ENCODE measurements at places on chromosomes 1 and 21. TPM values are rescaled to one million over a fixed set of nuclear protein-coding genes. Genes with fewer than 3 reads are reported as not detected.

GRCh38 chr1:97163591-97164275 lies 442.1 kb downstream of the PTBP2 start:
- no peak for DNase-seq

DNA sequence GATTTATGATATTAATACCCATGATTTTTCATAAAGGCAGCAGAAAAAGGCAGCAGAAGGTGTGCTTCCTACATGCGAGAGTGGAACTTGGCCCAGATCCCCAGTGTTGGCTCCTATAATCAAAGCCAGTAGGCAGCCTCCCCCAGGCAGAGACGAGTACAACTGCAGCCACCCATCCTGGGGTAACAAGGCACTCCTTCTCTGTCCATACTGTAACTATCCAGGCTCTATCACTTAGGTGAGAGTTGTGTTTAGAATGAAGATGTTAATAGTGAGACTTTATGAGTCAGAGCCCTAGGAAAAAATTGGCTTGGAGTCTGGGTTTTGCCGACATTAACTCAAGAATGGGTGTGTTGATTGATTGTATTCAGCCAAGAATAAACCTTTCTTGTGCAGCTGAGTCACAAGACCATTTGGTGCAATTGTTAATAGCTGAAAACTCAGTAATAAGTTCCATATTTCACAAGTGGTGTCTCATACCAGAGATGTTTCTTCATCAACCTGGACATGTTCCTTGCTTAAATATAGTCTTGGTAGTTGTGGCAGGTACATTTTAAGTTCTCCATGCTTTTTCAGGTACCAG lies 322.3 kb downstream of the DUSP10 start:
- no peak for DNase-seq

DNA sequence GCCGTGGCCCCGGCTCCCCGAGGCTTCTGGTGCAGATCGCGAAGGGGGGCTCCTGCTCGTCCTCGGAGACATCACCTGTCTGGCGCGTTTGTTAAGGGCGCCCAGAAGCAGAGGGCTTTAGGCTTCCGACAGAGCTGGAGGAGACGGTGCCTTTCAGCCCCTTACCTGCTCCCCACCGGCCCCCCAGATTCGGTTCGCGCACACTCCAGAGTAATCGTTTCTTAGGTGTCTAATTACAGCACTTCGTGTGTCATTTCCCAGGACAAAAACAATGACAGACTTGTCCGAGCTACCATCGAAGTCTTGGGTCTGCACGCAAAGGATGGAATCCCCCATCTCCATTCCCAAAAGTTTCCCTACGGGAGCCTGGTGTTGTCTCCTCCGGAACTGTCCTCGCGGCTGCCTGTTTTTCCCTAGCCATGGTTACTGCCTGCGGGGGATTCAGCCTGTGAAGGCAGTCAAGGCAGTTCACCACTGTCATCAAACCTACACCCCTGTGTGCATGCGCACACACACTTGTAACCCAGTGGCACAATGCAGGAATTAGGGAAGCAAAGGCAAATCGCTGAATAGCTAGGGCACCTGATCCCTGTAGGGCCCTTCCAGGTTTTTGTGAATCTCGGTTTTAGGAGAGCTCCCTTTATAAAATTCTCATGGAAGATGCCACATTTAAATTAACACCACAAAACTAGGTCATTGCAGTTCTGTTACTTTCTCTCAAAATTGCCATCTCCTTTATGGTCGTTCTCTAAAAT lies 738 bp upstream of the CDC42BPA start:
- no peak for DNase-seq

GRCh38 chr1:23403038-23403336 lies 21.6 kb downstream of the TCEA3 start:
- DNase-seq = no peak

- no peak for DNase-seq
These were observed 1.4 kb downstream of the MATN1 start for GRCh38 chr1:30721812-30722537.

DNA sequence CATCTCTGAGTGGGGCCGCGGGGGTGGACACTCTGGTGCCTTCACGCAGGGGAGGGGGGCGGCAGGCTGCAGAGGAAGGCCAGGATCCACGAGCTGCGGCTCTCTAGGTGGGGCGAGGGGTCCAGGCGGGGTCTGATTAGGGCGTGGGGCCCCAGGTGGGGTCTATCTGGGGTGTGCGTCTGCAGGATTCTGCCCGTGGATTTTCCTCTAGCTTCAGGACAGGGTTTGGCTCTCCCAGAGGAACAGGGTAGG lies 6.3 kb downstream of the JMJD4 start:
- DNase-seq = no peak

DNA sequence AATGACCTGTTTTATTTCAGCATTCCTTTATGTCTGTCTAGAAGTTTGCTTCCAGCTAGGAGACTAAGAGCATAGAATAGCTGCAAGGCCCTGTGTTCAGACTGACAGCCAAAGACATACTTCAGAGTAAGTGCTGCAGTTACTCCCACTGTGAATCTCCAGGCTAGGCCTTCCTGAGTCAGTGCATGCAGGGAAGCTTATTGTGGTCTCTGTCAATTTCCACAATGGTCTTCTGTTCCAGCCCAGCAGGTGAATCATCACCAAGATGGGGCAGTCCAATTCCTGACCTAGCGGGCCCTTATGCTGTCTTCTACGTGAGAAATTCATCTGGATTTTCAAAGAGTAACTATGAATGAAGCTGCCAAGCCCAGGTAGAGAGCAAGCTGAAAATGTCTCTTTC lies 146.3 kb upstream of the C8B start:
- DNase-seq = no peak

GRCh38 chr1:42358791-42359190 lies 21.8 kb upstream of the RIMKLA start:
- no peak for DNase-seq

DNA sequence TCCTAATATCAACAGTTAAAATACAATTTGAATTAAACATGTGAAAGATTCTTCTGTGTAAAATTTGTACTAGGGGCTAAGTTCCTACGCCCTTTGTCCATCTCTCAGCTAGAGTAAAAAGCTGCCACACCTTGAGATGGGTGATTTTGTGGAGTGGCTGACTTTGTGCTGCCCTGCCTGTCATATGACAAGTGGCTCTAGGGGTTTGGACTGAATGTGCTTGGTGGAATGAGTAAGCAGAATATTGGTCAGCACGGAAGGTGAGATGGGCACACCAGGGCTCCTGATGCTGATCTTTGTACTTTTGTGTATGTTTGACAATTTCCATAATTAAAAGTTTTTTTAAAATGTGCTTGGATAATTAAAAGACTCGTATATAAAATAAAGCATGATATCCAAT lies 133.6 kb upstream of the SLC45A1 start:
- DNase-seq = no peak

GRCh38 chr21:41783476-41784180 lies 16.8 kb upstream of the RIPK4 start:
- DNase-seq = no peak

GRCh38 chr1:7257225-7257624 lies 472.0 kb downstream of the CAMTA1 start:
- DNase-seq = no peak

DNA sequence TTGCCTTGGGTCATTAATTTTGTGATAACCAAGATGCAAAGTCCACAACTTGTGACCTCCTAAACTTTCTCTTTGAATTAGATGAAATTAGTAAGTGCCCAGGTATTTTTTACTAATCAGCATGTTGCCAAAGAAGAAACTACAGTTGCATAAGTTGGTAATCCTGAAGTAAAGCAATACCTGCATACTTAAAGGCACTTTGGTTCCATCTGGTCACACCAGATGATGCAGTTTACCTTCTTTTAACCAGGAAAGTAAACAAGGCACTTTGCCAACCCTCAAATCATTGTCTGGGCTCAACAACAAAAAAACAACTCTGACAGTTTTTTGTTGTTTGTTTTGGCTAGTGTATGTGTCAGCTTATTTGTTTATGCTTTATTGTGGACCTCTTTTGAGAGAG lies 55.5 kb upstream of the DYNLT5 start:
- DNase-seq = no peak

DNA sequence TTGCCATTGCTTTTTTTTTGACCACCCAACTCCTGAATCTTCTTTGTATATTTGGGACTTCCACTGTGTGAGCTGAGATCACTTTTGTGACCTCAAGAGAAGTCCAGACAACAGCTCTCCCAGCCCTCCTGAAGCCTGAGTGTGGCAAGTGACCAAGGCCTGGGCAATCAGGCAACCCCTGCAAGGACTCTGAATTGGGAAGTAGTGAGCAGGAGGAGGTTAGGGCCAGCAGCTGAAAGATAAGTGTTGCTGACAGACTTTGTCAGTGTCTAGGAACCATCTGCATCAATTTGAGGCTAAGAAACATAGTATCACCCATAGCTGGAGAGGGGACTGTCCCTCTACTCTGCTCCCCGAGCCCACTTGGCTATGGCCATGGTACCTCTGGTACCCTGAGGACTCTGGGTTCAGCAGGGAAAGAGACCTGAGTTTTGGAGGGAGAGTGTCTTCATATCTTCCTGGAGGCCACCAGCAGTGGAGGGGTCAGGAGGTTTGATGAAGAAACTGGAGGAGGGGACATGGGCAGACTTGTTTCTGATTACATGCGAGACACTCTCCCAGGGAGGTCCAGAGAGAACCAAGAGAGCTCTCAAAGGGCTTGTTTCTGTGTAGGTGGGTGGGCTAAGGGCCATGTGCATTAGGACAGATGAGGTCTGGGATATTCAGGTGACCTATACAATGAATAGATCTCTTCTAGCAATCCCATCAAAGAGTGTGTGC lies 147.0 kb upstream of the DNAH14 start:
- no peak for DNase-seq

GRCh38 chr1:197917805-197918651 lies 856 bp downstream of the LHX9 start:
- DNase-seq = no peak

GRCh38 chr1:64060611-64061302 lies 142.7 kb upstream of the UBE2U start:
- DNase-seq = no peak

- DNase-seq = no peak
These were observed 51.1 kb downstream of the RIPK4 start for GRCh38 chr21:41715649-41716281.

GRCh38 chr1:172533513-172534151 lies 682 bp downstream of the SUCO start:
- DNase-seq = peak; percentile 72

DNA sequence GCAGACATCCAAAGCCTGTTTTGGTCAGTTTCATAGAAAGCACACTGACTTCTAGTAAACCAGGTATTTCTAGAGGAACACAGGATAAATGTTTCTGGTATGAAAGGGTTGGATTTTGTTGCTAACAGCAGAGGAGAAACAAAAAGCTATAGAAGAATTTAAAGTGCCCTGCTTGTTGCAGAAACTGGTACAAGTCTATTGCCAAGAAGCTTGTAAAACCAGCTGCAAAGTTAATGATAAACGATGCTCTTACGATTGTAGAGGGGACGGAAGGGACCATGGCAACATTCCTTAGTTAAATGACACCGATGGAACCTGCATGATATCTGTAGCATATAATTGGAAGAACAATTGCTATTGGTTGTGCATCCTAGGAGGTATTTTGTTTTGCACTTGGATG lies 40.1 kb downstream of the SLC35F3 start:
- peak; percentile 13 for DNase-seq

DNA sequence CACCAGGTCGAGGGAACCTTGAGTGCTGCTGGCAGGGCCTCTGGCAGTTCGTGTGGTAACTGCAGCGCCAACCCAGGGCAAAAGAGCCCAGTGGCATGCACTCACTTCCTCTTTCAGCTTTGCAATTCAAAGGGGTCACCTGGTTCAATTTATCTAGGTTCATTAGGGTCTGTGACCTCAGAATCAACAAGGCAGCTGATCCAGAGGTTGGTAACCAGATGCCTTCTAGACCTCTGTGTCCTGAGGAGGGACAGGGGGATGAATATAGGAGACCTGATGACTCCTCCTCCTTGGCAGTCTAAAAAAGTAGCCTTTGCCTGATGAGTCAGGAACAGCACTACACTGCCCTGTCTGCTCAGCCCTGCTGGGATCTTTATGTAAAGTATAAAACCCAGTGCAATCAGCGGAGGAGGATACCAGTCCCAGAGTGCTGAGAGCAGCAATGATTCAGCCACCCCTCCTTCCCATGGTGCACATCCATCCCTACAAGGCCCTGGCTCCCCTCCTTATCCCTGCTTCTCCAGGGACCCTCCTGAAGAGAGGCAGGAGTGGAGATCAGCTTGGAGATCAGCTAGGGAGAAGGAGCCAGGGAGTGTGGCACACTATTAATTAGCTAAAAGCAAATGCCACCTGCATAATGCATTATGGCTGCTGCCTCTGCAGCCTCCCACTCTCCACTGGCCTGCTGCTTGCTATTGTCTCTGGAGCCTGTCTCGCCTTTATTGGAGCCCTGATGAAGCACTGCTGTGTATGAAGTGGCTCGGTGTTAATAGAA lies 11.2 kb upstream of the FMOD start:
- DNase-seq = no peak

- no peak for DNase-seq
These were observed 16.1 kb upstream of the ETV3 start for GRCh38 chr1:157154291-157154690.

DNA sequence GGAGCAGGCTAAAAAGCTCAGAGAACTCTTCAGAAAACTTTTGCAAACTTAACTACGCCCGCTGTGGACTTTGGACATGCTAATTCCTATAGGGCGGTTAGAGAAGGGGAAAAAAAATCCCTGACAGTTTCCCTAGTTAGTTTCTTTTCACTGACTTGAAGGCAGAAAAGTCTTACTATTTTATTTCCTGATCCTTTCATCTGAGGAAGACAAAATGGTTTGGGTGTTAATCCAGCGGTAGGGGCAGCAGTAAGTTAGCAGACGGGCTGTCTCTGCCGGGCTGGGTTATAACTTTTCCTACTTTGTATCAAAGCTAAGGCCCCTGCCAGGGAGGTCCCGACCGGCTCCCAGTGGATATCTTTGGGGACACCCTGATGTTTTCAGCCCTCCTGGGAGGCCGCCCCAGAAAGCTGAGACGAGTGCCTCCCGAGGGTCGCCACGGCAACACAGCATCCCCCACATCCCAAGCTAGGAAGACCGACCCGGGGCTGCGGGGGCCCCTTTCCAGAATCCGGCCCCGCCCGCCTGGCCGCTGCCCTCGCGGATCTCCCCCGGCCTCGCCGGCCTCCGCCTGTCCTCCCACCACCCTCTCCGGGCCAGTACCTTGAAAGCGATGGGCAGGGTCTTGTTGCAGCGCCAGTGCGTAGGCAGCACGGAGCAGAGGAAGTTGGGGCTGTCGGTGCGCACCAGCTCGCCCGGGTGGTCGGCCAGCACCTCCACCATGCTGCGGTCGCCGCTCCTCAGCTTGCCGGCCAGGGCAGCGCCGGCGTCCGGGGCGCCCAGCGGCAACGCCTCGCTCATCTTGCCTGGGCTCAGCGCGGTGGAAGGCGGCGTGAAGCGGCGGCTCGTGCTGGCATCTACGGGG lies 162.6 kb downstream of the RUNX1 start:
- DNase-seq = no peak

The SLC45A3 gene
- polyA plus RNA-seq = 9.1 TPM

The ZNF683 gene
- not detected for polyA plus RNA-seq

The S100A13 gene
- 120 TPM for polyA plus RNA-seq

The S100A8 gene
- polyA plus RNA-seq = 23.7 TPM

The CYP4B1 gene
- polyA plus RNA-seq = 2.9 TPM

The ARHGEF10L gene
- 13.8 TPM for polyA plus RNA-seq

The RNF115 gene
- 18.7 TPM for polyA plus RNA-seq

The HAPLN2 gene
- not detected for polyA plus RNA-seq

The TRAF5 gene
- polyA plus RNA-seq = 30.9 TPM

The ADAMTS4 gene
- 2.2 TPM for polyA plus RNA-seq

The GBP1 gene
- polyA plus RNA-seq = 40.5 TPM

The PTCH2 gene
- 7.1 TPM for polyA plus RNA-seq

The GREM2 gene
- polyA plus RNA-seq = 2.0 TPM

The RNU1-1 gene
- polyA plus RNA-seq = not detected

The ASTN1 gene
- polyA plus RNA-seq = 2.5 TPM

The TRIM58 gene
- polyA plus RNA-seq = 2.3 TPM

The SPATC1L gene
- 9.1 TPM for polyA plus RNA-seq

All from right lung (tissue), 10 donors.